HuH-7 (cell line): ENCODE measurements at places on chromosomes 2 and 18.

GRCh38 chr2:28545590-28546200, 49.8 kb downstream of the PLB1 start:
- DNase-seq: no peak

DNA sequence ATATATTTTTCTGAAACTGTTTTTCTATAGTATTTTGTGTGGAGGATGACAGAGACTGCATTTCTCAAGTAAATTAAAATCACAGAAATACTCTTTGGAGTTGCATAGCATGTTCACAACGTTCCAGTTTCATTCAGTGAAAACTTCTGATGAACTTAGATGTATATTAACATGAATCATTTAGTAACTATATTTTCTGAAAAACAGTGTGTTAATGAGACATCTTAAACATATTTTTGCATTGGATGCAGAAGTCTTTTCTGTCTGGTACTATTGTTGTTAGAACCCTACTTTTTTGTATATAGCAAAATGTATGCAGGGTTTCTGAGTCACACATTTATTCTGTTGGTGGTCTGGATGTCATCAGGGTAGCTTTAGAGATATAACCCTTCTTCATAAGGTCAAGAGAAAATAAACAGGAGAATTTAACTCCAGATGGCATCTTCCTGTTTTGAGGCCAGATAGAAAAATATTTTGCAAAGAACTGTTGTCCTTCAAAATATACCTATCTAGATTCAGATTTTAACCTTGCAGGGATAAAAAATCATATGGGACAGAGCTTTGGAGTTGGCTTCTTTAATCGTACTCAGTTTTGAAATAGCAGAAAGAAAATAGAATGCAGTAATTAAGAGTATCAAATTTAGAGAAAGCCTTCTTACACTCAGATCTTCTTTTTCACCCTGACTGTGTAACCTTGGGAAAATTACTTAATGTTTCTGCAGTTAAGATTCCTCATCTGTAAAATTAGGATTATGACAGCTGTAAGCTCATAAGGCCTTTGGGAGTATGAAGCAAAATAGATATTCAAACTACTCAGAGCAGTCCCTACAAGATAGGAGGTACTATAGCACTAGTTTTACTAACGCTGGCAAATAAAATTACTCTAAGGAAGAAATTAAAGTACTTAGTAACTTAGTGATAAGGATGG, 5.3 kb downstream of the COL3A1 start:
- no peak for DNase-seq

GRCh38 chr2:118614841-118615271, 232.6 kb downstream of the EN1 start:
- DNase-seq: no peak

- DNase-seq: peak; percentile 45
These were observed 211.9 kb downstream of the AGPS start for GRCh38 chr2:177604271-177605065.

- DNase-seq: no peak
These were observed 34.5 kb downstream of the TTLL4 start for GRCh38 chr2:218745160-218745558.

DNA sequence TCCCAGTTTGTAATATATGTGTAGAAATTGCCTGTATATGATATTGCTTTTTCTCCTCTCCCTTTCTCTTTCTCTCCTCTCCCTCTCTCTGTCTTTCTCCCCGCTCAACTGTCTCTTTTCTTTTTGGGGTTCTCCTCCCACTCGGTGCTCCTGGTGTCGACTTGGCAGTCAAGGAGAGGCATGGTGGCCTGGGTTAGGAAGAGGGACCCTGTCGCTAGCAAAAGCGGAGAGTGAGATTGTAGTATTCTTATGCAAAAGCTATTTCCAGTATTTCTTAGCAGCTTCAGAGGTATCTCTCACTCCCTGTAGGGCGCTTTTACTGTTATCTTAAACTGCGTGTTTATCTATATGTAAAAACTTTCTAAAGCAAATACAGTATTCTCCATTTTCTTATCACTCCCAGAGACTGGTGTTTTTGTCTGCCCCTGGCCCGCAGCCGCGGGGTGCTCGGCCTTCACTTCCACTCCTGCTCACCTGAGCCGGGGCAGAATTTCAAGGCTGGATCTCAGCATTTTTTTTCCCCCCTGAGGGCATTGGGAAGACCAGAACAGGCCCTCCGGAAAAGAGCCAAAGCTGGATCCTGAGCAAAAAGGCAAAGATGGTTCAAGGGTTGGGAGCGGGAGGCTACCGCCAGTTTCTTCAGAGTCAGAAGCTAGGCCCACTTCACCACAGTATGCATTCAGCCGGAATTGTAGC, 4.3 kb downstream of the SIX3 start:
- DNase-seq: no peak

DNA sequence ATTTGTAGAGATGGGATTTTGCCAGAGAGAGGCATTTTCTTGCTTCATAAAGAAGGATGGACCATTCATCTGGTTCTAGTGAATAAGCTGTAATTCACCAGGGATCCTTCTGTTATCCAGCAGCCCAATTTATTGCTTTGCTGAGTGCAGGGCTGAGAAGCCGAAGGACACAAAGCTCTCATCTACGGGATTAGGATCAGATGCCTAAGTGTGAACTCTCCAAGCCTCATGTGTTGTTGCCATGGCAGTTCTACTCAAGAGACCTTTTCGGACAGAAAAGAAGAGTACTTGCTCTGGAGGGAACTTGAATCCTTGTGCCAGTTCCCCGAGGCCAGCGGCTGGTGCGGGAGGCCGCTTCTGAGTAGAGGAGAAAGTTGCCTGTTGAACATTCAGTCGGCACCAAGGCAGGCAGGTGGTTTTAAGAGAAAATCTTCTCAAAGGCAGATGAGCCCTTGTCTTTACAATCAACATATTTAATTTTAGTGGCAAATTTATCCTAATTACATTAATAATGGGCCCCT, 38.4 kb upstream of the MBP start:
- DNase-seq: no peak

DNA sequence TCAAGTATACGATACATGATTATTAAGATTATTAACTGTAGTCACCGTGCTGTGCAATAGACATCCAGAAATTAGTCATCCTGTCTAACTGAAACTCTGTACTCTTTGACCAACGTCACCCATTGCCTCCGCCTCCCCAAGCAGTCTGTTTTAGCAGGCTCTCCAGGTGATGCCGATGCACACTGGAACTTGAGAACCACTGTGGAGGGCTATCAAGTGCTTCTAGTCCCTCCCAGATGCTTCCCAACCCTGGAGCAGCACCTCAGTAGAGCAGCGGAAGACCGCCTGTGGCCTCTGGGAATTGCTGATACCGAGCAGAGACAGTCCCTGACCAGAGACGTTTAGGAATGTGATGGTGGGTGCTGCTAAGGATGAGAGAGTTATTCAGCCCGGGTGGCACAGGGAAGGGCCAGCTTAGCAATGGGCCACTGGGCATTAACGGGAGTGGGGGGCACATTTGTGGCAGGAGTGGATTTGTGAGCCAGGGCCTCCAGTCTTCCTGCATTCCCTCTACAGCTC, 50.7 kb downstream of the LIPG start:
- DNase-seq: no peak

GRCh38 chr2:218000136-218000535, 2.7 kb downstream of the TNS1 start:
- DNase-seq: no peak

GRCh38 chr18:67933271-67933670, 416.8 kb upstream of the DSEL start:
- no peak for DNase-seq
